CD8-positive, alpha-beta memory T cell (primary cell): ENCODE measurements at places on chromosomes 1 and 21. TPM values are rescaled to one million over a fixed set of nuclear protein-coding genes. Genes with fewer than 3 reads are reported as not detected.

DNA sequence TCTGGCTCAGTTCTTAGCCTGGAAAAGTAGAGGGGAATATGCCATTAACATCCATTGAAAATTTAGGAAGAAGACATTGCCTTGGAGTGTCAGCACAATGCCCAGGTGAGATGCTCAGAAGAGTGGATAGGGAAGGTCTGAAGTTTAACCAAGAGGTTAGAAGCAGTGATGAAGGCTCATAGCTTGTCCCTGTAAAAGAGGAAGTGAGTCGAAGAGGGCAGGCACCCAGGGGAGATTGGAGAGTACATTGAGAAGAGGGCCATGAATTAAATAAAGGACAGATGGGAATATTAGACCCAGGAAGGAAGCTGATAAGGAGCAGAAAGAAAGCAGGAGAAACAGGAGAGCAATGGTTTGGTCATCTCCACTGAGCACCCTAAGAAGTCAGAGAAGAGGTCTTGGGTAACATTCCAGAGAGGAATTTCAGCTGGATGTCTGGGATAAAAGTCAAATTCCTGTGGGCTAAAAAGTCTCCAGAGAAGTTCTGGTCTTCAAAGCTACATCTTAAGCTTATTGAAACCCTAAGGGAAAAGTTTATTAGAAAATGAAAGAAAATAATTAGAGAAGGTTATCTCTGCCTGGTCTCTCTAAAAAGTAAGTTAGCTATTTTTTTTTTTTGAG lies 17.3 kb downstream of the C8B start:
- no peak for DNase-seq
- no peak overlapping the region for H3K4me3 ChIP-seq
- H3K4me1 ChIP-seq = no peaks in the 10 kb centered on the region
- H3K36me3 ChIP-seq = no peaks in the 10 kb centered on the region

- H3K27me3 ChIP-seq = no peaks in the 10 kb centered on the region
These were observed 1.7 kb upstream of the ZBTB18 start for GRCh38 chr1:244049162-244050013.

The MATN1 gene
- total RNA-seq = 0.59 TPM

The ZBTB18 gene
- 9.1 TPM for total RNA-seq

GRCh38 chr21:45137612-45137937 lies 63.2 kb downstream of the ADARB1 start:
- no peak overlapping the region for H3K4me3 ChIP-seq
- no peaks in the 10 kb centered on the region for H3K27me3 ChIP-seq
- no peaks in the 10 kb centered on the region for H3K36me3 ChIP-seq
- H3K27ac ChIP-seq = no peak overlapping the region

DNA sequence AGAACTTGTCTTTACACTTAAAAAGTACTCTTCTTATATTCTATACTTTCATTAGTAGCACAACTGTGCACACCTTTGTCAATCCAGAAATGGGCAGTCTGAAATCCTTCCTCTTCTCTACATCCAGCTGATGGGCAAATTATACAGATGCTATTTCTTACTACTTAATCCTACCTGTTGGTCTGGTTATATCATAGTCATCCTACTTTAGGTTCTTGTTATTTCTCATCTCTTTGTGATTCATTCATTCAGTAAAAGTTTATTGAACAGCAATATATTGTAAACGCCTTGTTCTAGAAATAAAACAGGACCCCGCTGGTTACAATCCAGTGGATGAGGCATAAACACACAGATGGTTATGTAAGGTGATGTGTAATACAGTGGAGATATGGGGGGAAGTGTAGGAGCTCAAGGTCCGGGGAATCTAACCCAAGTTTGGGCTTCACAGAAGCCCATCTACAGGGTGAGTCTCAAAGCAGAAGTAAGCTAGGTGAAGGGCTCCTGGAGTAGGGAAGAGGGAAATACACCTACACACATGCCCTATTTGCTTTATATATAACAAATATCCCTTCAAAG lies 11.8 kb upstream of the FUBP1 start:
- H3K4me1 ChIP-seq = no peaks in the 10 kb centered on the region
- H3K36me3 ChIP-seq = no peaks in the 10 kb centered on the region
- H3K27ac ChIP-seq = no peak overlapping the region
- no peaks in the 10 kb centered on the region for H3K27me3 ChIP-seq
- no peak overlapping the region for H3K4me3 ChIP-seq
- DNase-seq = no peak

GRCh38 chr1:77704736-77705135 lies 22.3 kb upstream of the ZZZ3 start:
- no peaks in the 10 kb centered on the region for H3K4me1 ChIP-seq
- DNase-seq = no peak
- no peak overlapping the region for H3K27ac ChIP-seq
- no peaks in the 10 kb centered on the region for H3K27me3 ChIP-seq
- H3K4me3 ChIP-seq = no peak overlapping the region
- peaks cover 8% of the 10 kb centered on the region for H3K36me3 ChIP-seq
